ENCODE measurements at places on chromosomes 5 and 9. TPM values are rescaled to one million over a fixed set of nuclear protein-coding genes. Genes with fewer than 3 reads are reported as not detected.

TOPORS gene
- 30.1 TPM for total RNA-seq

ZDHHC11 gene
- 0.67 TPM for total RNA-seq

MLLT3 gene
- 6.9 TPM for total RNA-seq

WDR31 gene
- 0.29 TPM for total RNA-seq

KCNIP1 gene
- 0.98 TPM for total RNA-seq

OSMR gene
- total RNA-seq: 10.7 TPM

PCDHB14 gene
- total RNA-seq: 0.98 TPM

C7 gene
- total RNA-seq: 0.67 TPM

CCL21 gene
- not detected for total RNA-seq

SLC34A3 gene
- total RNA-seq: not detected

SLC6A19 gene
- total RNA-seq: not detected

BSPRY gene
- not detected for total RNA-seq

MYOZ3 gene
- total RNA-seq: under 0.01 TPM

CHSY3 gene
- total RNA-seq: 1.3 TPM

FRMPD1 gene
- total RNA-seq: not detected

PTPRD gene
- 51.9 TPM for total RNA-seq

NUTM2F gene
- total RNA-seq: not detected

TICAM2 gene
- total RNA-seq: 1.4 TPM

RGS7BP gene
- total RNA-seq: 1.6 TPM

MSX2 gene
- total RNA-seq: not detected

PCDHA4 gene
- total RNA-seq: 0.10 TPM

AJM1 gene
- total RNA-seq: 0.65 TPM

SVEP1 gene
- total RNA-seq: 0.33 TPM

C5orf58 gene
- total RNA-seq: not detected

CCDC183 gene
- 0.65 TPM for total RNA-seq

TNPO1 gene
- total RNA-seq: 478 TPM

TEX48 gene
- total RNA-seq: not detected

SMIM32 gene
- total RNA-seq: not detected

ZNF79 gene
- total RNA-seq: 14.4 TPM

TTC16 gene
- total RNA-seq: not detected

ASS1 gene
- total RNA-seq: 9.9 TPM

CD72 gene
- not detected for total RNA-seq

IL7R gene
- 3.6 TPM for total RNA-seq

STPG3 gene
- not detected for total RNA-seq

SPINK13 gene
- not detected for total RNA-seq

LCN12 gene
- 0.29 TPM for total RNA-seq

LCN9 gene
- total RNA-seq: not detected

RORB gene
- under 0.01 TPM for total RNA-seq

GFRA3 gene
- total RNA-seq: 0.10 TPM

AGXT2 gene
- total RNA-seq: not detected

N4BP3 gene
- total RNA-seq: 37.9 TPM

MAMDC2 gene
- 8.5 TPM for total RNA-seq

CCDC171 gene
- total RNA-seq: 1.1 TPM

CRHBP gene
- total RNA-seq: 0.29 TPM

DNLZ gene
- 10.8 TPM for total RNA-seq

DCTN3 gene
- 63.0 TPM for total RNA-seq

FGFR4 gene
- 4.6 TPM for total RNA-seq

DMGDH gene
- total RNA-seq: 0.33 TPM

MAMDC4 gene
- total RNA-seq: 0.98 TPM

MOB3B gene
- 0.65 TPM for total RNA-seq
